ENCODE measurements at places on chromosomes 6 and 20.
A peak's percentile ranks its signal among the peaks of the same experiment; 100 is the strongest.

GRCh38 chr6:105442369-105442768 lies 39.5 kb upstream of the PREP start:
- no peak for DNase-seq

- no peak for DNase-seq
These were observed 10.1 kb downstream of the UTRN start for GRCh38 chr6:144295211-144295610.

DNA sequence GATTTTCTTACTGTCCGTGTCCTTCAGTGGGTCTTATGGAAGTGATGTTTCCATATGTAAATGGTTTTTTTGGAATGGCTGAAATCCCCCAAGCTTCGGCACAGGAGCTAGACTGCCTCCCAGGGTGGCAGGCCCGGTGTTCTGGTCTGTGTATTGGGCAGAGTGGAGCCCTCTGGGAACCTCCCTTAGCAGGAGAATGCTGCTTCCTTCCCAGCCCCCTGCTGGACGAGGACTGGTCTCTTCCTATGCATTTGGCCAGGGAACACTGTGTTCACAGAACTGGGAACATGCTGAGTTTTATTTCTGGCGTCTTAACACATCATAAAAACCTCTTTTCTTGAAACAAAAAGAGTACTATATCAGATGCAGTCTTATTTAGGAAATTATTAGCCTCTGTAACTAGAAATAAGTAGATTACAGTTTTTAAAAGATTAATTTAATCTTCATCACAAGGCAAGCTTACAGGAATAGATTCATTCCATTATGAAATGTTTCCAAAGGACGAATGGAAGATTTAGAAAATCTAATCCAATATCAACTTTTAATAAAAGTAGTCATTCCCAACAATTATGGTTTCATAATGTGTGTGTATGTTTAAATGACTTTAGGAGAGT lies 56.6 kb downstream of the SYTL3 start:
- DNase-seq = peak; percentile 67

- no peak for DNase-seq
These were observed 30.1 kb downstream of the HDDC2 start for GRCh38 chr6:125271486-125272159.

- DNase-seq = no peak
These were observed 28.7 kb upstream of the TXNDC5 start for GRCh38 chr6:7939184-7939863.

GRCh38 chr6:68726992-68727391 lies 91.9 kb downstream of the ADGRB3 start:
- no peak for DNase-seq

GRCh38 chr6:154039231-154039842 lies at the start of gene OPRM1:
TSS of gene OPRM1 (plus strand) at chr6:154039240. CDS start at chr6:154039545, 305 bp downstream.
- no peak for DNase-seq

DNA sequence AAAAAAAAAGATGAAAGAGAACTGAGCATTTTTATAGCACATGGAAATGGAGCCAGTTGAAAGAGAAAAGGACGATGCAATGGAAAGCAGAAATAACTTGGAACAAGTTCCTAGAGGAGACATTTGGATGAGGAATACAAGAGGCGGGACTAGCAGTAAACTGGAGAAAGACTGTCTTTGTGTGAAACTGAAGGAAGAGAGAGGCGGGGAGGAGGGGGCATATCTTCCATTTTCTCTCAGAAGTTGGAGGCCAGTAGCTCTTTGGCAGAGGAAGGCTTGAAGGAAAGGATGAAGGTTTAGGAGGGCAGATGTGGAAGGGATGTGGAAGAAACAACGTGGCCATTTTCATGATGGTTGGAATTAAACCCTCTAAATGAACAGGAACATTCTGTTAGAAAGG lies 33.0 kb upstream of the ADGRF1 start:
- no peak for DNase-seq

DNA sequence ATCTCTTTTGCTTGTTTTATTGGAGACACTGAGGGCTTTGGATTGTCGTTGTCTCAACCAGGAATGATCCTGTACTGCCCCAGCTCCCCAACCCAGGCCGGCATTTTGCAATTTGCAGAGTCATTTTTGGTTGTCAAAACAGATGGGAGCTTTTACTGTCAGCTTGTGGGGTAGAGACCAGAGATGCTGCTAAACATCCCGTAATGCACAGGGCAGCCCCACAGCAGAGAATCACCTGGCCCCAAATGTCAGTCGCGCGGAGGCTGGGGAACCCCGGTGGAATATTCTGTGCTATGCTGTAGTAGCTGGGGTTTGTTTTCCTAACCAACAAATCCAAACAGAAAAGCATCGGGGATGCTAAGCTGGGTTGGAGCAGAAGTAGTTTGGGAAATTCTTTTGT lies 99.7 kb downstream of the TSHZ2 start:
- DNase-seq = no peak

GRCh38 chr6:15434263-15434662 lies 188.4 kb downstream of the JARID2 start:
- no peak for DNase-seq

DNA sequence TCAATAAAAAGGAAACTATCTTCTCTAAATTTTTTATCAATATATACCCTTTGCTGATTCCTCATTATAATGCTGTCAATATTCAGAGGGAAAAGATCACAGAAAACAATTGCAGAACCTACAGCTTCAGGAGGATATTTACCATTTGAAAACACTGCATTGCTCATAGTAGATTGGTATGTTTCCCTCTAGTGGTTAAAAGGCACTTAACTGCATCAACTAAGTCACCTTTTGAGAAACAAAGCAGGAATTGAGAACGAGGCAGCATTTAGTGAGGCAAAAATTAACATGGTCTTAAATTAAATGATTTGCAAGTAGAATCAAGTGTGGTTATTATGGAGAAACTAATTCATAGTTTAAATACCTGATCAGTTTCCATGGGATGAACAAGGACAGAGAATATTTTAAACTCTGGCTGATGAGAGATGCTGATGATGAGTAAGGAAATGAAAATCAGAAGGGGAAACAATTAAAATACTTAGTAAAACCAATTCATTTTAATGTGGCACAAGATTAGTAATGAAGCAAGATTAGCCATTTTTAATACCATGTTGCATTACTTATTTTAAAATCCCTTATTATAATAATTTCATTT lies 642.1 kb downstream of the EPHA7 start:
- DNase-seq = peak; percentile 4

GRCh38 chr6:18151801-18152200 lies 3.1 kb downstream of the TPMT start:
- DNase-seq = no peak

- no peak for DNase-seq
These were observed 193.8 kb downstream of the SMOC2 start for GRCh38 chr6:168634541-168635328.
